ENCODE measurements at places on chromosomes 4 and X.

DNA sequence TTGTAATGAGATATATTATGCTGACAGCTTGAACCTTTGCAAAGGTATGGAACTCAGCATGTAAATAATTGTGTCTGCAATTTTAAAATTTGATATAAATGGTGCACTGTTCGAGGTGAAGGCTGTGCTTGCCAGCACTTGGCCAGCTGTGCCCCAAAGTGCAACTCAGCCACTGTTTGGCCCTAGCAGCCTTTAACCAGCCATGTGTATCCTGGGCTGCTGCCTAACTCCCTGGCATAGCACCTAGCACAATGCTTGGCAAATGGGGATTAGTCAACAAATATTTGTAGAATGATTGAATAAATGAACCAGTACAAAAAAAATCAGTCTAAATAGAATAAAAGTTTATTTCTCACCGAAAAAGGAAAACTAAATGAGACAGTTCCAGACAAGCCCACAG is 83.8 kb upstream of the ZIC3 start:
- DNase-seq: no peak

DNA sequence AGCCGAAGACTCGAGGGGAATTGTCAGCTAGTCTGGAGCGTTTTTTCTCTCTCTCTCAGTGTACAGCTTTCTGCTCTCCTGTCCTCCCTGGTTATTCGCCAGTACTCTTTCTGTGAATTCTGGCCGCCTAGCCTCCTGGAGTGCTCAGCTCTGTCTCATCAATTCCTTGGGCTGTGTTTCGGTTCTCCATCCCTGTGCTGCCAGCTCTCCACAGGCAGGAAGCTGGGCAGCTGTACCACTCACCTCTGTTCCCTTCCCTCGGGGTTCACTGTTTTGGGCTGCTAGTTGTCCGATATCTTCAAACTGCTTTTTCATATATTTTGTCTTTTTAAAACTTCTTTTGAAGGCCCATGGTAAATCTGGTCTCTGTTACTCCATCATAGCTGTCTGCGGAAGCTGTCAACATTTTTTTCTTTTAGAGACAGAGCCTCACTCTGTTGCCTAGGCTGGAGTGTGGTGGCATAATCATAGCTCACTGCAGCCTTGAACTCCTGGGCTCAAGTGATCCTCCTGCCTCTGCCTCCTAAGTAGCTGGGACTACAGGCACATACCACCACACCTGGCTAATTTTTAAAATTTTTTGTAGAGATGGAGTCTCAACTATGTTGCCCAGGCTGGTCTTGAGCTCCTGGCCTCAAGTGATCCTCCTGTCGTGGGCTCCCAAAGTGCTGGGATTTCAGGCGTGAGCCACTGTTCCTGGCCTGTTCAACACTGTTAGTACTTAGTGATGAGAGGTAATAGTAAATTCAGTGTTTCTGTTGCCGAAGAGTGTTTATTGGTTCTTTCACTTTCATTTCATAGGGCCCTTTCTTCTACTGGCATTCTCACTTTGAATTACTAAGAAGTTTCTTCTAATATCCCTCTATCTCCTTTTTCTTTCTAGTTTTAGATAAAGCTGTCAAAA is 18.6 kb downstream of the ZCCHC4 start:
- DNase-seq: no peak

GRCh38 chrX:50483283-50483682 is 12.7 kb upstream of the DGKK start:
- DNase-seq: no peak

DNA sequence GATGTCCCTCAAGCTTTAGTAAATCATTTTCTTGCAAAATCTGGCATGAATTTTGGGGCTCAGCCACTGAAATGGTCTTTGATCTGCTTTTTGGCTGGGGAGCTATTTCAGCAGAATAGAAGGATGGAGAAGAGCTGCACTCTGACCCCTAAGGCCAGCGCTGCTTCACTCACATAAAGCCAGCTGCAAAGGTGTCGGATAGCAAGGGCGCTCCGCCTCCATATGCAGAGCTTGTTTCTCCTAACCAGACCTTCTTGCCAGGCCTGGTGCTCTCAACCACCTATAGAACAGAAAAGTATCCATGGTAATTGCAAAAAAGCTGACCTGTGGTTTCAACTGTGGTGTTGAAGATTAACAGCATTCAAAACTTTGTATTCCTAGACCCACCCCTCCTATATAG is 24.1 kb upstream of the COQ2 start:
- DNase-seq: no peak

- DNase-seq: no peak
Measured at GRCh38 chr4:33045334-33045733, 2325.2 kb downstream of the PCDH7 start.

DNA sequence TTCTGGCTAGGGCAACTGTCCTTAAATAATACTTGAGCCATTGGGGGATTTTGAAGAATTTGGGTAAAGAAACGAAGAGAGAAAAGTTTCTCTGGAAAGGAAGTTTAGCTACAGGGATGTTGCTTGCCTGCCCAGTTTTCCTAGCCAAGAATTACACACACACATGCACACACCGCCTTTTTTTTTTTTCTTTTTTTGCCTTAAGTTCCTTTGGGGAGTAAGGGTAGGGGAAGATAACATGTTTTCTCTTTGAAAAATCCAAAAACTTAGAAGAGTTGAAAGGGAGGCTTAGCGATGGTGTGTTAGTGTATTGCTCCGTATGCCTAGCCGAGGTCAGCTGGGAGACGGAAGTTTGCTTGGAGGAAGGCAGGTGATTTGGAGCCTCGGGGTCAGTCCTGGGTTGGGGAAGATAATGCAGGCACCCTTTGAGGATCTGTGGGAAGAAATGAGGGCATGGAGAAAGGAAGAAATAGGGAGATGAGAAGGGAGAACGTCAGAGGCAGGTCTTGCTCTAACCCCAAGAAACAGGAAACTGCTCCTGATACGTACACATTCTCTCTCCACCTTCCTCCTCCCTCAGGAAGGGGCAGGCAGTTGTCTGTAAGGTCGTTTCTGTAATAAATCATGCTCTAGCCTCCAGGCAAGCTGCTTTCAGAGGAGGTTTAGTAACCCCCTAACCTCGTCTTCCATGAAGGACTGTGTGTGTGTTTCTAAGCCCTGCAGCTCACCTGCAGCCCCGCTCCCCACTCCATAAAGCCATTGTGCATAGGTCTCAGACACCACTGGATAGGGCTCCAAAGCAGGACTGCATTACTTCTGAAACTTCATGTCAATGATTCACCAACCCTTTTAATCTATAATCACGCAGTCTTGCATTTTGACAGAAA is 10.5 kb downstream of the KLF3 start:
- no peak for DNase-seq

- DNase-seq: no peak
Measured at GRCh38 chr4:70772929-70773555, 51.3 kb downstream of the RUFY3 start.

- no peak for DNase-seq
Measured at GRCh38 chr4:3302786-3303564, 10.2 kb downstream of the RGS12 start.

DNA sequence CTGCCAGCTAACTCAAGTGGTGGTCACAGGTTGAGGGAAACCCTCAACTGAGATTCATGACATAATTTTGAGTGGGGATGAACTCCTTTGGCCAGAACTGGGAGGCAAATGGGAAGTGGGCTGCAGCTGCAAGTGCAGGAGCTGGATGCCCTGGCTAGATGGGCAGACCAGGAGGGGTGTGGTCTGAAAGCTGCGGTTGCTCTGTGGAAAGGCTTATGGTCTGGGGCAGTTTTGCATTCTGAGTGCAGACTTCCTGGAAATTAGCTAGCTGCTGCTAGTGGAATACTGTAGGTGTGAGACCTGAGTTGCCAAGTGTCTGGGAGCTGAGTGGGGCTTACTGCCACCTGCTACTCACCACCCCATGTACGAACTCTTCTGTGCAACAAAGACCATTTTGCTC is 52.1 kb upstream of the NAP1L2 start:
- DNase-seq: no peak

DNA sequence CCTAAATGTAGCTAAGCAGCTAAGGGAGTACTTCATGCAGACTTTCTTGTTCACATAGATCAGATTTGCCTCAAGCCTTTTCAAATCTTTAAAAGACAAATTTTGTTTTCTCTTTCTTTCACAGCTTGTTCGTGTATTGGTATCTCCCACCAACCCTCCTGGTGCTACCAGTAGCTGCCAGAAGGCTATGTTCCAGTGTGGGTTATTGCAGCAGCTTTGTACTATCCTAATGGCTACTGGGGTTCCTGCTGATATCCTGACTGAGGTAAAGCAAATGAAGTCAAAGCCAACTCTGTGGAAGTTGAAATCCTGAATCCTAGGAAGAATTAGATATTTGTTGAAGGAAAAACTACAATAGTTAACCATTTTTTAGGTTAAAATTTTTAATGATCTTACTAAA is 62.6 kb downstream of the USO1 start:
- DNase-seq: no peak

DNA sequence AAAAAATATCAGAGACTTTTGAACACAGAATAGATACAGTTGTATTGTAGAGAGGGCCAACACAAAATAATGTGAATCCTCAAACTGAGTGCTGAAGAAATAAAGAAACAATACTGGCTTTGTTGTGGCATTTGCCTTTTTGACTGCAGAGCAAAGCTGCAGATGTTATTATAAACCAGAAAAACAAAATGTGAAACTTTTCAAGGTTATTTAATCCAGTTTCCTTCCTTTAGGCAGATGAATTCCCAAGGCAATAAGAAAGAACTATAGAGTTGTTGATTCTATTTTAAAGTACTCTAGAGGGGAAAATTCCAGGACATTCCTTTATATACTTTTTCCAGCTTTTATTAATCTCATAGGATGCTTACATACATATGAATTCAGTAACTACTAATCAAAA is 186.8 kb downstream of the NDST4 start:
- DNase-seq: no peak

DNA sequence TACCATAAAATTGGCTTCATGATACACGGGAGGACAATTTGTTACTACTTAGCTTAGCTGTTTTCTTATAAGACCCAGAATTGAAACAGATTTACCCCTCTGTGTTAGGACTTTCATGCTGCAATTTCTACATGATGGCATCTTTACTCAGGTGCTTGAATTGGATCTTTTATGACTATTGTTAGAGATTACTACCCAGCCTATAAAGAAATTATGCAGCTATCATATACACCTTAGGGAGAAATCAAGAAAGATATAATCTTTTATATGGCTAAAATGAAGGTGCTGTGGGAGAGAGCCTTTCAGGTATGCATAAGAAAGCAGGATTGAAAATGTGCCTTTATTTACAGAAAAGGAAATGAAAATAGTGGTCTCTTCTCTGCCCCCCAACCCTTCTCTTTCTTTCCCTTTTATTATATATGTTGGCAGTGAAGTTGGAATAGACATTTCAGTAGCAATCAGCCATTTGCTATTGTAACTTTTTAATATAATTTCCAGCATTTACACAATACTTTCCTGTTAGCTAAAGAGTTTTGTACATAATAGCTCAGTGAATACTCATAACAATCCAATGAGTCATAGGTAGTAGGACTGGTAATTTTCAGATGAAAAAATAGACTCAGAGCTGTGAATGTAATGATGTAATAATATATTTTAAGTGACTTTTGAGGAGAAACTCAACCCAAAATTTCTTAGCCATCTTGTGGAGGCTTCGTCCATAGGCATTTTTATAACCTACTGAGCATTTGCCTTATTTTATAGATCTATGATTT is 311.8 kb downstream of the ADGRL3 start:
- no peak for DNase-seq

- DNase-seq: no peak
Measured at GRCh38 chr4:145279122-145279960, 99.0 kb upstream of the OTUD4 start.

DNA sequence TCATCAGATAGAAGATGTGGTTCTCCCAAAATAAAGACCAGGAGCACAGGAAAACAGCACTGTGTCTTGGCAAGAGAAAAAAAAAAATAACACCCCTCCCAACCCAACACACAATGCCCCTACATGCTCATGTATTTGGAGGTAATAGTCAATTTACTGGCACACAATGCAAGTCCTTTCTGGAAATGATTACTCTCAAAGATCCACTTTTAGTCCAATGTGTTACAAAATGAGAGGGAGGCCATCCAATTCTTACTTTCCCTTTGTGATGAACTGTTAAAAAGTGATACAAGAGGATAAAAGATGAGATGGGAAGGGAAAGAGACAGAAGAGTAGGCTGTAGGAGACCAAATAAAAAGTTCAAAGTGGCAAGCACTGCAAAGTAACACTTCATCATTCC is 180.3 kb upstream of the DKK2 start:
- DNase-seq: no peak

- DNase-seq: no peak
Measured at GRCh38 chr4:79334783-79335182, 8.9 kb upstream of the NAA11 start.

DNA sequence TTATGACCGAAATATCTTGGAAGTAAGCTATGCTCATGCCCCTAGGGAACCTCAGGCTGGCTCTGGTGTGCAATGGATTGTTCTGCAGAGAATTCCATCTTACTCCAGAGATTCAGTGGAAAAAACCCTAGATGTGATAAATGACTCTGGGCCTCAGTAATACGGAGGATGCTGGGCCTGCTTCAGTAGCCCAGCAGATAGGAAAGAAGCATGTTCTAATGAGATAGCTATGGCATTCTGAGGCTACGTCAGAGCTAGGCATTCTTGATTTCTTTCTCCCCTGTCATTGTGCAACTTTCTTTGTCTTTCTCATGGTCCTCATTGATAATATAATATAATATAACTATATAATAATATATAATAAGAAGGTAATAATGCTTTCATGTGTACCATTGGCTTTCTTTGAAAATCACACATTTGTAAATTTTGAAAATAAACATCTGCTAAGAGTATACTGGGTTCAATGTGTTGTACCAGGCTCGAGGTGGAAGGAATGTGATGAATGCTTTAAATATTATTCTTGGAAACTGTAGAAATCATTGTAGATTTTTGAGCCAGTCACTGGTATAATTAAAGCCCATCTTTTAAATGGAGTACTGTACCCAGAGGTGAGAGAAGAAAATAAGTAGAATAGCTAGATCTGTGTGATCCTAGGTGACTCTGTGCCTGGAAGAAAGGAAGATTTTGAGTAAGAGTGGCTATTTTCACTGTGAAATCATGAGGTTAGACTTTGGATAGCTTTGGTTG is 152.0 kb downstream of the IL15 start:
- DNase-seq: no peak

DNA sequence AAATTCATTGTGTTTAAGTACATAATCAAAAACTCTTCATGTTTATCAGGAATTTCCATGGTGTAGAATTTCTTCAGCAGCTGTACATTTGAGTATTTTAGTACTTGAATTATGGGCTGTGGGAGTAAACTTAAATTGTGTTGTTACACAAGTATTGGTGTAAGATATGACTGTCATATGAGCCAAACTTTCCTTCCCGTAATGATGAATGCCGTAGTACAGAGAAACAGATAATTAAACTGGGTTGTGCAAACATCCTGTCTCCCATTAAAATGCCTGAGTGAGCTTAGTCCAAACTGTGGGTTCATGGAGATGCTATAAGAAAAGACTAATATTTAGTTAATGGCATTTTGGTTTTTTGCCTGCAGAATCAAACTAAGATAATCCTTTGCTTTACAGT is 159.2 kb downstream of the SLC4A4 start:
- no peak for DNase-seq
